ENCODE measurements at places on chromosomes 16 and 17. TPM values are rescaled to one million over a fixed set of nuclear protein-coding genes. Genes with fewer than 3 reads are reported as not detected.

GRCh38 chr16:10978871-10979446 is 34.6 kb downstream of the CLEC16A start:
- DNase-seq, result no peak

DNA sequence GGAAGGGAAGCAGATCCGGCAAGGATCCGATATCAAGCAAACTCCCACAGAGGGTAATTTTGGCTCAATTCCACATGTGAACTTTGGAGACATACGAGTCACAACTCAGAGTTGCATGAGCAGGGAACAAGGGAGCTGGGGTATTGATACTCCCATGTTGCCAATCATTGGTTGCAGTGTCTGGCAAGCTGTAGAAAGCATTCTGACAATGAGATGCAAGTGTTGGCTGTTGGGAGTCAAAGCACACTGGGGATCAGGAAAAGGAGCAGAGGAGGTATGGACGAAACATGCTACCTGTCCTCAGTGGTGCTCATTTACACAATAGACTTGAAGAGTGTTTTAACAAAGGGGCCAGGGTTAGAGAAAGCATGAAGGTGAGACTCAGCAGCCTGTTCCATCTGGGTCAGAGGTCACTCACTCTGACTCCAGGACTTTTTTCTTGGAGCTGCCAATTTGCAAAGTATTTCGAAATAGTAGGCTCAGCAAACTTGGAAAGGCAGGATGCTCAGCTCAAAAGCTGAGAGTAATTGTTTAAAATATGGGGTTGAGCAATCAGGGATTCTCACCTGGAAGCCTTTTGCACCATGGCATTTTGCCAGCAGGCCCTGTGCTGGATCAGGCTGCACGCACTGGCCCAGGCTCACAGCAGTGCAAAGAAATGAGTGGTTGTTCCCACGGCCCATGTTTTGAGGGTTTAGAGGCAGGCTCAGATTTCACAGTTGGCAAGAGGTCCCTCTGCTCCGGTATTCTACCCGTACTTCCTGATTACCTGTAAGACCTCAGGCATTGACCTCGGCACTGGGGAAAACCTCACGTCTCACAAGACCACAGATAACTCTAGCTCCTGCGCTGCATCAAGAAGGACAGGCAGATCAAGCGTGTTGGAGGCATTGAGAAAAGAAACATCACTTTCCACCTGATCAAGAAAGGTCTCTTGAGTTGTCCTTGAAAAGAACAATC is 17.6 kb upstream of the NKD1 start:
- no peak for DNase-seq

DNA sequence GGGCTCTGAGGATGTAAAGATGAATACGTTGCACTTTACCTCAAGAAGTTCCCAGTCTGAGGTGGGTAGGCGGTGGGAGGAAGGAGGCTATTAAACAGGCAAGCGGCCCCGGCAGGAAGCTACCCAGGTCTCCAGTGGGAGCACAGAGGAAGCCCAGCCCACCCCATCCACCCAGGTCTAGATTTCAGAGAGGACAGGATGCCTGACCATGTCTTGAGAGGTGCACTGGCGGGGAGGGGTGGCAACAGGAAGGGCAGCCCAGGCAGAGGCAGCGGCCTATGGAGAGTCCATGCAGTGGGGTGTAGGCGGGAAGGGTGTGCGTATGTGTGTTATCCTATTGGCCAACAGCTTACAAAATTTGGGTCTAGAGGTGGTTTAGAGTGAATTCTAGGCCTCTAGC is 13.9 kb downstream of the SARM1 start:
- DNase-seq, result no peak

DNA sequence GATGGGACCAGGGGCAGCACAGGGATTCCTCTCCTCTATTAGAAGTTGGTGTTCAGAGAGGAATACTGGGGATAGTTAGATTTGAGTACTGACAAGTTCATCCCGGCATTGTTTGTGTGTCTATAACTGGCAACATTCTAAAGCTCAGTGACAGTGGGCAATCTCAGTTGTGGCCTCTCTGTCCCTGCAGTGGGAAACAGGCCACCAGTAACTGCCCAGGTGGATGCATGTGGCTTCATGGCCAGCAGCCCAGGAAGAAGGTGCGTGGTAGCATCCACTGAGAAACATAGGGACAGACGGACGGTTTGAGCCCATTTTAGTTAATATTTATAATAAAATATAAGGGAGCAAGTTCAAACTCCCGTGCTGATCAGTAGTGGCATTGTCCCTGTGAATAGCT is 51.5 kb downstream of the B9D1 start:
- no peak for DNase-seq

DNA sequence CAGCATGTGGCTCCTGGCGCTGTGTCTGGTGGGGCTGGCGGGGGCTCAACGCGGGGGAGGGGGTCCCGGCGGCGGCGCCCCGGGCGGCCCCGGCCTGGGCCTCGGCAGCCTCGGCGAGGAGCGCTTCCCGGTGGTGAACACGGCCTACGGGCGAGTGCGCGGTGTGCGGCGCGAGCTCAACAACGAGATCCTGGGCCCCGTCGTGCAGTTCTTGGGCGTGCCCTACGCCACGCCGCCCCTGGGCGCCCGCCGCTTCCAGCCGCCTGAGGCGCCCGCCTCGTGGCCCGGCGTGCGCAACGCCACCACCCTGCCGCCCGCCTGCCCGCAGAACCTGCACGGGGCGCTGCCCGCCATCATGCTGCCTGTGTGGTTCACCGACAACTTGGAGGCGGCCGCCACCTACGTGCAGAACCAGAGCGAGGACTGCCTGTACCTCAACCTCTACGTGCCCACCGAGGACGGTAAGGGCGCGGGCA is 645 bp downstream of the NLGN2 start:
- DNase-seq, result no peak

- no peak for DNase-seq
These were observed 10.7 kb downstream of the MSRB1 start for GRCh38 chr16:1932050-1933028.

- no peak for DNase-seq
These were observed 978.8 kb downstream of the KCNJ18 start for GRCh38 chr17:22671110-22671509.

DNA sequence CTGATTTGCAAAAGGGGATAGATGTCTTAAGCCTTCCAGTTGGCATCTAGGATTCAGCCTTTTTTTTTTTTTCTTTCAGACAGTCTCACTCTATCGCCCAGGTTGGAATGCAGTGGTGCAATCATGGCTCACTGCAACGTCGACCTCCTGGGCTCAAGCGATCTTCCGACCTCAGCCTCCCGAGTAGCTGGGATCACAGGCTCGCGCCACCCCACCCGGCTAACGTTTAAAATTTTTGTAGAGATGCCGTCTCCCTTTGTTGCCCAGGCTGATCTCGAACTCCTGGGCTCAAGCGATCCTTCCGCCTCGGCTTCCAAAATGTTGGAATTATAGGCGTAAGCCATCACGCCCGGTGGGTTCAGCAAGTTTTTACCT is 571 bp upstream of the CCP110 start:
- DNase-seq, result no peak

DNA sequence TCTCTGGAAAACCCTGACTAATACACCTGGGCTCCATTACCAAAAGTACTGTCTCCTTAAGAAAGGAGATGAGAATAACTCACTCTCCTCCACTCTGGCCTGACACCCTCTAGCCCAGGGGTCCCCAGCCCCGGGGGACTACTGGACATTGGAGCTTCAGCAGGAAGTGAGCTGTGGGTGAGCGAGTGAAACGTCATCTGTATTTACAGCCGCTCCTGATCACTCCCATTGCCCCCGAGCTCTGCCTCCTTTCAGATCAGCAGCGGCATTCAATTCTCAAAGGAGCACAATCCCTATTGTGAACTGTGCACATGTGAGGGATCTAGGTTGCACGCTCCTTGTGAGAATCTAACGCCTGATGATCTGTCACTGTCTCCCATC is 126.3 kb upstream of the TNRC6C start:
- no peak for DNase-seq

DNA sequence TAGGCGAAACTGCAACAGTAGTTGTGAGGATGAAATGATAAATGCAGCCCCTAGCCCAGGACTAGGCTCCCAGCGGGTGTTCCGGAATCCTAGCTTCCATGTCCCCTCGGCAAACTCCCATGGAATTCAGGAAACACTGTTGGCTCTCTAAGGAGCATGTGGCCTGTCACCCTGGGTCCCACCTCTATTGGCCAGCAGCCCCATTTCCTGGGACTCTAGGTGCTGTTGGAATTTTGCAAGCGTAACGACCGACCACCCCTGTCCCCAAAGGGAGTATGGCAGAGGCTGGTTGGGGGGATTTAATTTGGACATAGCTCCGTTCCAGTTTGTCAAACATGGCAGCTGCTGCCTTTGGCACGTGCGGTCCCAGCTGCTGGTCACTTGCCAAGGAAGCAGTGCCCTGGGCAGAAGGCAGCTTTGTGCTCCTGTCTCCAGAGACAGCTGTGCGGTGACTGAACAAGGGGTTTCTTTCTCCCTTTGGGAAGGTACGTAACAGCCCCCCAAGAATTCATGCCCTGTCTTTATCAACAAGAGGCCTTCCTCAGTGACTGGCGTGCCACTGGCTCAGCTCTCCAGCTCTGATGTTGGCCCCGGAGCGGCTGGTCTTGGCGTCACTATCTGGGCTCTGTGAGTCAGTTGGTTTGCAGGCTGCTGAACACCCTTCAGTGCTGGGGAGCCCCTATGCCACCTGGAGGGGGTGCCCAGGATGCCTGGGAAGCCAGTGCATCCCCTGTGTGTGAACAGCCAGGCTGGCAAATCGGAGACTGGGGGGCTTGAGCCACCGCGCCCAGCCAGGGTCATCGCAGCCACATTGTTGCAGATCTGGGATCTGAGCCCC is 235.2 kb upstream of the TNRC6C start:
- DNase-seq, result no peak

DNA sequence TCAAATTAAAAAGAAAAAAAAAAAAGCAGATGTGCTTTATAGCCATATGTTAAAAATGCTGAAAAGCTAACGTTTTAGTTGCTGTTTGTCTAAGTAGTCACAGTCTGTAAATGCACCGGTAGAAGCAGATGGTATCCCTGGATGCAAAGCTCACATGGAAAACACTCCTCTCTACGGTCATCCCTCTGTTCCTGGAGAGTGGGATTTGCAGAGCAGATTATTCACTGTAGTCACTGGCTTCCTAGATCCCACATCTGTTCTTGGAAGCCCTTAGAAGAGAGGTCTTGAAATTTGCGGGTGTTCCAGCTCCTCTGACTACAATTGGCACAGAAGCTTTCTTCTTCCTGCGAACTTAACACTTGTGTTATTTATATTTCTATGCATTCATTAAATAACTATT is 186.6 kb downstream of the PMP22 start:
- DNase-seq, result no peak

GRCh38 chr17:17714261-17714866 is 33.1 kb downstream of the RAI1 start:
- DNase-seq, result no peak

- no peak for DNase-seq
These were observed 120.3 kb downstream of the MRM1 start for GRCh38 chr17:36721560-36722120.

- no peak for DNase-seq
These were observed 13.2 kb upstream of the RBFOX3 start for GRCh38 chr17:79623786-79624717.

DNA sequence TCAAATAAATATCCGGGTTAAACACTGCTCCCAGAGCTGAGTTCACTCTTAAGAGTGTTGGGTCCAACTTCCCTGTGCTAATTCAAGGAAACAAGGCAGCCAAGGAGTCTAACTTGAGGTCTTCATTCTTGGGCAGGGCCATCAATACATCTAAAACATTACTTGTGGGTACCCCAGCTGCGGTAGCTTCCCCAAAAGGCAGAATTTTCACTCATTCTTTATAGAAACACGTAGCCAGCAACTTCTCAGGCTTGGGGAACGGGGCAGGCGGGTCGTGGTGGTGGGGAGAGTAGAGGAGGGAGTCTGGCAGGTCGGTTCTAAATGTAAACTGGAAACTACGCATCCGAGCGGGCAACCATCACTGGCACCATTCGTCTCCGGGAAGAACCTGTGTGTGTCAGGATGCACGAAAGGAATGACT is 666 bp upstream of the METTL9 start:
- no peak for DNase-seq

GRCh38 chr16:57413301-57413730 is 8.7 kb downstream of the CCL17 start:
- DNase-seq, result no peak

GRCh38 chr17:7120123-7120522 is 5.5 kb upstream of the ASGR2 start:
- no peak for DNase-seq

DNA sequence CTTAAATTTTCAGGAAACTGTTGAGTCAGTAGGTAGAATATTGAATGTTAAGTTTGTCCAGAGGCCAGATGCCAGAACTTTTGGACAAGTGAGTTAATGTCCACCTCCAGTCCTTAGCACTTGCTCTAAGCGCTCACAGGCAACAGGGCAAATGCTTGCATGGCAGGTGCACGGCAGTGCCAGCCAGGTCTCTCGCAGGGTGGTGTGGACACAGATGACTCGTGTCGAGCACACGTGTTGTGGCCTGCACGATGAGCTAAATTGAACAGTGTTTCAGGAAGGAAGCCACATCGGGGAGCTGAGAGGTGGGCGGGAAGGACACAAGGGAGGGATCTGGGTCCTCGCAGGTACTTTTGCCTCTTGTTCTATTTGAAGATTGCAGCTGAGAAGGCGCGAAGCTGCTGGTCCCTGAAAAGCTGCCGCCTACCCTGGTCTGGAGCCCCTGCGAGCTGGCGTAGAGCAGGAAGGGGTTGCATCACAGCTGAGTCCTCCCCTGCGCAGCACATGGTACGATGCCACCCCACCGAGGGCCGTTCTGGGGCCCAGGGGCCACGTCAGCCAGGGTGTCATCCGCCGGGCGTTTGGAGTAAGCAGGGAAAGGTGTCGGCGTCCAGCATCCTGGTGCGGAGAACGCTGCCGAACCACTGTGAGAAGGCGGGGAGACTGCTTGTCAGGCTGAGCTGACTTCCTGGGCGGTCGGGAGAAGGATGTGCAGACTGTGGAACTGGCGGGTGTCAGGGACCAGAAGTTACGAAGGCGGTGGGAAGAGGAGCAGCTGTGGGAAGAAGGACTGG is 6.3 kb downstream of the RAB40C start:
- DNase-seq, result no peak

- peak; percentile 5 for DNase-seq
These were observed 240.0 kb downstream of the C16orf95 start for GRCh38 chr16:87076950-87077749.

The OR4D1 gene
- total RNA-seq, result not detected

The ENPP7 gene
- total RNA-seq, result not detected

The ABCC12 gene
- not detected for total RNA-seq

The KLHL10 gene
- not detected for total RNA-seq

The PTX4 gene
- not detected for total RNA-seq

The SBK1 gene
- total RNA-seq, result not detected

The UMOD gene
- total RNA-seq, result not detected

The MYH1 gene
- total RNA-seq, result not detected
